H1 (cell line): ENCODE measurements at places on chromosomes 13 and 19.

- no peak for DNase-seq
Measured at GRCh38 chr13:32600890-32601289, 14.6 kb downstream of the PDS5B start.

GRCh38 chr13:99083981-99084380 is 106.1 kb upstream of the DOCK9 start:
- DNase-seq: no peak

DNA sequence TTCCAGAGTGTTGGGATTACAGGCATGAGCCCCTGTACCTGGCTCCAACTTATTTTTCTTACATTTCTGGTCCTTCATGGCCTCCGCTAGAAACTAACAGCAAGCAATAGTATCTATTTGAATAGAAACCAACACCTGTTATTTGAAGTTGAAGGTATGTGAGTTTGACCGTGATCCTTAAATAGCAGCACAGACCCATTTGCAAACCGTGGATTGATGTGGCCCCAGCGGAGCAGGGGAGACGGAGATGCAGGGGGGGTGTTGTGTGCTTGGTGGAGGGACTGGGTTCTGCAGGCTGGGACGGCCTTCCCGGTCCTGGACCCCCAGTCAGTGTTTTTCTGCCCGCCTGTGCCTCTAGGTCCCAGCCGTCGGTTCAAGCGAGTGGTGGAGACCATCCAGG is 16.9 kb downstream of the TMEM150B start:
- DNase-seq: no peak

DNA sequence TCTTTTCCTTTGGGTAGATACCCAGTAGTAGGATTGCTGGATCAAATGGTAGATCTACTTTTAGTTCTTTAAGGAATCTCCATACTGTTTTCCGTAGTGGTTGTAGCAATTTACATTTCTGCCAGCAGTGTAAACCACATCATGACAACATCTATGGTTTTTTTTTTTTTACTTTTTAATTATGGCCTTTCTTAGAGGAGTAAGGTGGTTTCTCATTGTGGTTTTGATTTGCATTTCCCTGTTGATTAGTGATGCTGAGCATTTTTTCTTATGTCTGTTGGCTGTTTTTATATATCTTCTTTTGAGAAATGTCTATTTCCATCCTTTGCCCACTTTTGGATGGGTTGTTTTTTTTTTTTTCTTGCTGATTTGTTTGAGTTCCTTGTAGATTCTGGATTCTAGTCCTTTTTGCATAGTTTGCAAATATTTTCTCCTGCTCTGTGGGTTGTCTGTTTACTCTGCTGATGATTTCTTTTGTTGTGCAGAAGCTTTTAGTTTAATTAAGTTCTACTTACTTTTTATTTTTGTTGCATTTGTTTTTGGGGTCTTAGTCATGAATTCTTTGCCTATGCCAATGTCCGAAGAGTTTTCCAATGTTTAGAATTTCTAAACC is 38.8 kb downstream of the TDRD3 start:
- no peak for DNase-seq

GRCh38 chr13:75620020-75620419 is 16.1 kb upstream of the LMO7 start:
- no peak for DNase-seq

- DNase-seq: no peak
Measured at GRCh38 chr13:23039266-23039935, 141.4 kb upstream of the SGCG start.

GRCh38 chr19:45442778-45443461 is 19.2 kb upstream of the ERCC1 start:
- DNase-seq: peak; percentile 74
